ENCODE measurements at places on chromosomes 2 and 18. TPM values are rescaled to one million over a fixed set of nuclear protein-coding genes. Genes with fewer than 3 reads are reported as not detected.

The CAPN14 gene
- total RNA-seq, result 0.64 TPM

DNA sequence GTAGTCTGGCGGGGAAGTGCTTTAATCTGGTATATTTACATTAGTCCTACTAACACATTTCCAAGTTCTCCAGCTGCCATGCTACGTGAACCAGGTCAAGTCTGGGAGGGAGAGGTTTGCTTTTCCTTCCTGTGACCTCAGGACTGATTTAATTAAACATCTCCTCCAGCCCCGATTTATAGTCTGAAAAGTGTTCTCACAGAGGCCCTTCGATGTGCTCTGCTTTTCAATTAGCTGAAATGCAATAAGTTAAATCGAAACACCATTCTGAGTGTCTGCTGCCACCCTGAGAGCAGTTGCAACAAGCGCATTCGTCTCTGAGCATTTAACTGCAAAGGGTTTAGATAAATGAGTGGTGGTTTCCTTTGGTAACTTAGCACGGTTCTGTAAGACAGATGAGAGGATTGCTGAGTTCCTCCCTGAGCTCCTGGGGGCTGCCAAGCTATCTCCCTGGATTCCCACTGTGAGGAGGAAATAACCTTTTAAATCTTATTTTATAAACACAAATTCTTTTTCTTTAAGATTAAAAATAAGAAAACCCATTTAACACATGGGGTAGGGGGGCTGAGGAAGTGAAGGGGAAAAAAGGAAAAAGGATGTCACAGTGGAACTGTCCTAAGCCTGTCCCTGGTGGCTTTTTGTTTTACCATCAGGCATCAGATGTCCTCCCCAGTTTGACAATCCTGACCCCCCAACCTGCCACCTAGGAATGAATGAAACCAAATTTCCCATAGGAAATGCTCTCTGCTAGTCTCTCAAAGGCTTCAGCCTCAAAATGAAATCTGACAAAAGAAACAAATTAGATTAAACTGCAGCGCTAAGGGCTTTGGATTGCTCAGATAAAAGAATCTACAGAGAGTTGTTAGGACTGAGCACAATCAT is 56.5 kb upstream of the CREB1 start:
- H3K4me1 ChIP-seq, result peaks cover 16% of the 10 kb centered on the region
- peak; percentile 71 for DNase-seq
- H3K36me3 ChIP-seq, result no peaks in the 10 kb centered on the region

GRCh38 chr2:65934992-65935629 is 499.8 kb upstream of the MEIS1 start:
- H3K27ac ChIP-seq, result no peak overlapping the region
- no peaks in the 10 kb centered on the region for H3K36me3 ChIP-seq
- no peaks in the 10 kb centered on the region for H3K4me1 ChIP-seq
- H3K27me3 ChIP-seq, result peaks cover 3% of the 10 kb centered on the region
- H3K4me3 ChIP-seq, result no peak overlapping the region

- peaks cover 54% of the 10 kb centered on the region for H3K4me1 ChIP-seq
- peaks cover 25% of the 10 kb centered on the region for H3K36me3 ChIP-seq
- peak overlapping the region; percentile 85 for H3K4me3 ChIP-seq
- H3K27ac ChIP-seq, result peak overlapping the region; percentile 88
- no peaks in the 10 kb centered on the region for H3K27me3 ChIP-seq
Measured at GRCh38 chr2:162317861-162318327, 590 bp downstream of the IFIH1 start.

DNA sequence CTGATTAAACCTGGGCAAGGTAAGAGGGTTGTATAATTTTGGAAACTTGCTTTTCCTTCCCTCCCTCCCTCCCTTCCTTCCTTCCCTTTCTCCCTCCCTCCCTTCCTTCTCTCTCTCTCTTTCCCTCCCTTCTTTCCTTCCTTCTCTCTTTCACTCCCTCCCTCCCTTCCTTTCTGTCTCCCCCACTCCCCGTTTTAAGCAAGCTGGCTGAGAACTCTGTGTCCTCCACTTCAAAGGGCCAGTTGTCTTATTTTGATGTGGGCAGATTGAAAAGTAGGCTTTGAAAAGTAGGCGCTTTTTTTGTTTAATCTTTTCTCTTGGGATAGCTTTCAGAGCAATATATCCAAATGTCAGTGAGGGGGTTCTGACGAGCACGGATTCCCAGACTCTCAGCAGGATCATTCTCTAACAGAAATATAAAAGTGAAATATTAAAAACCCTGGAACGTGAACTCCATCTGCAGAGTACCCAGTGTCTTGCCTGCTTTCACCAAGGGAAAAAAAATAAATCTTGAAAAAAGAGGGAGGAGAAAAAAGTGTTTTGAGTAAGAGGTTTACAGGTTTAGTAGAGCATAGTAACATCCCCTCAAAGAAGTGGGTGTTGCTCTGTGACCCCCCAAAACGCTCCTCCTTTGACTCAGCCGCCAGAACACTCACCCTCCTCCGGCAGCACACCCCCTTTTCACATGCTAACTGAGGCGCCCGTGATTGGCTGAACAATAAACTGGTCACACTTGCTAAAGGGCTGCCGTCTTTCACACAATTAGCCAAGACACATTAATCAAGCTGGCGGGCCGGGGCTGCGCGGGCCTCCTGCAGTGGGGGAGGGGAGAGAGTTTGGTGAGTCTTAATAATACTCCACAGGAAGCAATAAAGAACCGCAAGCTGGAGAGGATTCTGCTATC is 52.2 kb downstream of the CDK15 start:
- DNase-seq, result peak; percentile 61
- H3K36me3 ChIP-seq, result no peaks in the 10 kb centered on the region
- peaks cover 16% of the 10 kb centered on the region for H3K4me1 ChIP-seq
- no peak overlapping the region for H3K4me3 ChIP-seq
- peaks cover 11% of the 10 kb centered on the region for H3K27me3 ChIP-seq

GRCh38 chr18:11553098-11553940 is 56.1 kb upstream of the SLC35G4 start:
- no peaks in the 10 kb centered on the region for H3K36me3 ChIP-seq
- DNase-seq, result peak; percentile 51
- H3K4me1 ChIP-seq, result no peaks in the 10 kb centered on the region
- H3K27me3 ChIP-seq, result peaks cover 2% of the 10 kb centered on the region

- no peaks in the 10 kb centered on the region for H3K27me3 ChIP-seq
- peaks cover 9% of the 10 kb centered on the region for H3K4me1 ChIP-seq
- H3K36me3 ChIP-seq, result no peaks in the 10 kb centered on the region
- H3K4me3 ChIP-seq, result no peak overlapping the region
- H3K27ac ChIP-seq, result no peak overlapping the region
Measured at GRCh38 chr2:68089961-68090360, 27.2 kb upstream of the C1D start.

The SULT1C2 gene
- total RNA-seq, result not detected

DNA sequence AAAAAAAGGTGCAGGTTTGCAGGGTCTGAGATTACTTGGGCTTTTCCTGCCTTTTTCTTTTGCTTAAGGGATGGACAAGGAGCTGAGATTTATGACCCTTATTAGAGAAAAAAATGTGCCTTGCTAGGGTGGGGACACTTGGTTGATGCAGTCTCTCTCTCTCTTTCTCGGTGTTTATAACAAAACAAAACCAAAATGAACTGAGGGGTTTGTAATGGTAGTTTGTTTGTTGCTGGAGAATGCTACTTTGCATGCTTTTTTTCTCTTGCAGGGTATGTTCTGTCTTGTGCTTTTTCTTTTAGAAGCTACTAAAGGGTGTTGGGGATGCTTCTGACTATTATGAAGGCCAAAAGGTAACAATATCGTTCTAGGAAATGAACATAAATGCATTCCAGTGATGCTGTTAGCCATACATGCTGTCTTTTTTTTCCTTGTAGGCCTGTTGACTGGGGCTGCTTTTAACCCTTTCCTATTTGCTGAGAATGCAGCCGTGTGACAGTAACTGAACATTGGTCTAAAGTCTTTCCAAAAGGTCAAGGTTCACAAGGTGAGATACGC is 435 bp downstream of the ZNF532 start:
- H3K36me3 ChIP-seq, result peaks cover 7% of the 10 kb centered on the region
- peaks cover 5% of the 10 kb centered on the region for H3K4me1 ChIP-seq
- H3K27ac ChIP-seq, result no peak overlapping the region

The ARHGAP15 gene
- 64.3 TPM for total RNA-seq

The FSHR gene
- not detected for total RNA-seq

DNA sequence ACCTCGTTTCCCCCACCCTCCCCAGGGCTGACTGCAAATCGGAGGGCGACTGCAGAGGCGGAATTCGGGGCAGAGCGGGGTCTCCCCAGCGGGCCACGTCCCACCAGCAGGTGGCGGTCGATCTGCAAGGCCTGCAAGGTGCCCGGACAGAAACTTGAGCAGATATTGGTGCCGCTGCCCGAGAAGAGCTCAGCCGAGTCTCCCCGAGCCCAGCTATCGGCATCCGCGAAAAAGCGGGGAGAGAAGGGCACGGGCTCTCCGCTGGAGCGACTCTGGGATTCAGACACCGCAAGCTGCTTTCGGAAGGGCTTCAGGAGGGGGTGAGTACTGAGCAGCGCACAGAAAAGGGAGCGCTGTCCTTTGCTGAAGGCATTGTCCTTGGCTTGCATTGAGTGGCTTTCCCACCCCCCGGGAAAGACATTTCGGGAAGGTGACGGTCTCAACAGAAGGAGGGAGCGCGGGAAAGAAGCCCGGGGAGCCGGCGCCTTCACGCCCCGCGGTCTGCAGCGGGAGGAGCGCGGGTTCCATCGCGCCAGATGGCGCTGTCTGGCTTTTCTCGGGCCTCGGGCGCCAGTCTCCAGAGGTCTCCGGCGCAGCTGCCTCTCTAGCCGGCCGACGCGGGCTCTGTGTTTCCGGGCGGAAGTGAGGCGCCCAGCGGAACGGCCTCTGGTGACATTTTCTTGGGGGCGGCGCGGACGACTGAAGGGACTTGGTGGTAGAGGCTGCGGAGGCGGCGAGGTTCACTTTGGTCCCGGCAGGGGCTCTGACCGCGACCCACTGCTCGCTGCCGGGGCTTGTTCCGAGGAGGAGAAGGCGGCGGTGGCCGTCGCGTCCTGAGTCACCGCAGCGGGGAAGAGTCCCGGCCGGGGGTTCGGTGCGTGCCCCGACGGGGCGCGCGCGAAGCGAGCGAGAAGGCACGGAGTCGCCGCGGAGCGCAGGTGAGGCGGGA is 69.5 kb downstream of the HAUS1 start:
- no peaks in the 10 kb centered on the region for H3K27me3 ChIP-seq
- H3K4me1 ChIP-seq, result peaks cover 37% of the 10 kb centered on the region
- H3K4me3 ChIP-seq, result peak overlapping the region; percentile 97
- peak overlapping the region; percentile 99 for H3K27ac ChIP-seq
- peak; percentile 96 for DNase-seq
- H3K36me3 ChIP-seq, result peaks cover 11% of the 10 kb centered on the region

DNA sequence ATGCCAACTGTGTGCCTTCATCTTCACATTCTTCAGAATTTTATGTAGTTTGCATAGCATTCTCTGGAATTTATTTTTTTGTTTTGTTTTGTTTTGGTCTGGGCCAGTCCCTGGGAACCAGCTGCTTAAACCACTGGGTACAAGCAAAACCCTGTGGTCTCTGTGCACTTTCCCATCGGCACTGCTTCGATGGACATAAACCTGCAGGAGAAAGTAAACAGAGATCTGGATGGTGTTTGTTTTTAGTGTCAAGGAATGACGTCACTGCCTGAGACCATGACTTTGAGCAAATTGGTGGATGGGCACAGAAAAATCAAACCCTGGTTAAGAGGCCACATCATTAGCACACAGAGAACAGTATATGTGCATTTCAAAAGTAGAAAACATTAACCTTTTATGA is 64.7 kb upstream of the RASGRP3 start:
- H3K4me3 ChIP-seq, result no peak overlapping the region
- peaks cover 7% of the 10 kb centered on the region for H3K27me3 ChIP-seq
- no peak for DNase-seq

DNA sequence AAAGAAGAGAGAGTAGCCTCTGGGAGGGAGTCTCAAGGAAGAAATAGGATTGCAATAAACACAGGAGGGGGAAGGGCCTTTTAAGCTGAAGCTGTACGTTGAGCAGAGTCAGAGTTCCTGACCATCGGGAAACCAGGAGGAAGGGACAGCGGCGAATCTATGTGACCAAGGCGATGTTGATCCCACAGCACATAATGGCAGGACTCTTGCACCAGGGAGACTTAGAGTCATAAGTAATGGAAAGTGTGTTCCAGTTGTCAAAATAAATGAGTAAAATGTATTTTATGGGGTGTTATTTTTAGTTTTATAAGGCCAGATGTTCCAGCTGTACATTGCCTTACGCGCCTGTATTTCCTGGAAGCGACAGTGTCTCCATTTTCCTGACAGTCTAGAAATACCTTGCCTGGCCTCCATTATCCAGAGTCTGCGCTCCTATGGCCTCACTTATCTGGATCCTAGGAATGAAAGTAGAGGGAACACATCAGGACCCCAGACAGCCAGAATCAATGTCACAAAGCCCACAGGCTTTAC is 152.8 kb upstream of the COPS8 start:
- no peak overlapping the region for H3K27ac ChIP-seq
- H3K4me3 ChIP-seq, result no peak overlapping the region
- H3K36me3 ChIP-seq, result no peaks in the 10 kb centered on the region

The NETO1 gene
- total RNA-seq, result not detected

DNA sequence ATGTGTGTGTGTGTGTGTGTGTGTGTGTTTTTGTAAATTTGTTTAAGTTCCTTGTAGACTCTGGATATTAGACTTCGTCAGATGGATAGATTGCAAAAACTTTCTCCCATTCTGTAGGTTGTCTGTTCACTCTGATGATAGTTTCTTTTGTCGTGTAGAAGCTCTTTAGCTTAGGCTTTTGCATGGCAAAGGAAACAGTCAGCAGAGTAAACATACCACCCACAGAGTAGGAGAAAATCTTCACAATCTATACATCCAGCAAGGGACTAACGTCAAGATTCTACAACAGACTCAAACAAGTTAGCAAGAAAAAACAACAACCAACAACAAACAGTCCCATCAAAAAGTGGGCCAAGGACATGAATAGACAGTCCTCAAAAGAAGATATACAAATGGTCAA is 336.7 kb upstream of the ATP5MC3 start:
- H3K36me3 ChIP-seq, result no peaks in the 10 kb centered on the region
- no peak for DNase-seq
- no peak overlapping the region for H3K4me3 ChIP-seq
- no peaks in the 10 kb centered on the region for H3K27me3 ChIP-seq
- H3K4me1 ChIP-seq, result no peaks in the 10 kb centered on the region
- no peak overlapping the region for H3K27ac ChIP-seq

The IL36RN gene
- not detected for total RNA-seq

DNA sequence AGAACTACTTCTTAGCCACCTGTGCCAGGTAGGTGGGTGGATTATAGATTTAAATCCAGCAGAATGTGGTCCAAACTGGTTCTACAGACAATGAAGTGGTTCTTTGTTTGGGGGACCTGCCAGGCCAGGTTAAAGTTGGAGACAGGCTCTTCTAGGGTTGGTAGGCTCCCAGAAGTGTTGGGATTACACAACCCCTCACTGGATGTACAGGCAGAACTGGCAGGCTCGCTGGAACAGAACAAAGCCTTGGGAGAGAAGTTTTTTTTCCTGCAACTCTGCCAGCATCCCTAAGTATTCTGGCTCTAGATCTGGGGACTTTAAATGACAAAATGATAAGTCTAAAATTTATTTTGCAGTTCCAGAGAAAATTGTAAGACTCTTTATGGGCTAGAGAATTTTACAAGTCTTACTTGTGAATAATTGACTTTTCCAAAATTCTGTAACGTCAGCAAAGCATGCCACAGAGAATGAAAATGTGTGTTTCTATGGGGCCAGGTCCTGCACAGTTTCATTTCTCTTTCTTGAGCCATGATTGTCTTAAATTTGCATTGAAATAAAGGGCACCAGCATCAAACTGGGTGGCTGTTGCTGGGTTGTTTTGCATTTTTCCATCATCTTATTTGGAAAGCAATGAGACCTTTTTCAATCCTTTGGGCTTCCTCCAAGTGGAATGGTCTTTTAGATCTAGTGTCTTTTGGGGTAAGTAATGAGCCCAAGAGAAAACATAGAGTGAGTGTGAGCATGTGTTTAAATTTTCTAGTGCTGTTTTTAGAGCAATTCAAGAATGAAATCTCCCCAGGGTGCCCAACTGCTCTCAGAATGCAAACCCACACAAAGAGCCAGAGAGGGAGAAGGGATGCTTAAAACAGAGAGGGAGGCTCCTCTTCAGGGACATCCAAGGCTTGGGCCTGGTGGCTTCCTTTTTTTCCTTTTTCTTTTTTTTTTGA is 32.4 kb upstream of the ATL2 start:
- no peak for DNase-seq
- H3K27me3 ChIP-seq, result no peaks in the 10 kb centered on the region
- no peaks in the 10 kb centered on the region for H3K4me1 ChIP-seq

The ITGB6 gene
- not detected for total RNA-seq

Measured in activated CD4-positive, alpha-beta T cell treated with anti-CD3 and anti-CD28 coated beads for 36 hours (primary cell).